ENCODE measurements at places on chromosomes 11 and 22. TPM values are rescaled to one million over a fixed set of nuclear protein-coding genes. Genes with fewer than 3 reads are reported as not detected.

GRCh38 chr11:1202776-1203504 lies 19.9 kb upstream of the MUC5B start:
- DNase-seq: no peak

DNA sequence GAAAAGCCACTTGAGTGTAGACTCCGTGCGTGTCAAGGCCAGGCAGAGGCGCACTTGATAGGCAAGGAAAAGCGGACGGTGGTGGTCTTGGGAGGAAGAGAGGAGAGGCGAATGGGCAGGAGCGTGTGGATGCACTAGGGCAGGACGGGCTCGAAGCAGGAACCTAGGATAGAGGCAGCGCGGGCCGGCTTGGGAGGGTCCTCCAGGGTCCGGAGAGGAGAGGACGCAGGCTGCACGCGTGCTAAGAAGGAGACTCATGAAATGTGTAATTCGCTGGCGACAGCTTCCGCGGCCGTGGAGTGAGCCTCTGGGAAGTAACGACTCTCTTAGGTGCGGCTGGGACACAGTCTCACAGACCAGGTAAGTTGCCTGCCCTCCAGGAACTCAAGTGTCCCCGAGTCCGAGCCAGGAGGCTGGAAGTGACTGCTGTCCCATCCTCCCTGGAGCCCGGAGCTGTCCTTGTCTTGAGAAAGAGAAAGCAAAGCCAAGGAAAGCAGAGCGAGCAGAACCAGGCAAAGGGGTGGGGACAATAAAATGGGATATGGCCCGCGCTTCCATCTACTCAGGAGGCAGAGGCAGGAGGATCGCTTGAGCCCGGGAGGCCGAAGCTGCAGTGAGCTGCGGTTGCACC lies 874 bp upstream of the IL17RA start:
- no peak for DNase-seq

GRCh38 chr11:86666193-86666592 lies 6.2 kb downstream of the ME3 start:
- peak; percentile 87 for DNase-seq

- no peak for DNase-seq
Measured at GRCh38 chr11:44659641-44660040, 67.1 kb upstream of the TSPAN18 start.

- peak; percentile 41 for DNase-seq
Measured at GRCh38 chr11:121452609-121453150, at the start of gene SORL1-AS1. SORL1-AS1 (minus strand) TSS chr11:121452967.

DNA sequence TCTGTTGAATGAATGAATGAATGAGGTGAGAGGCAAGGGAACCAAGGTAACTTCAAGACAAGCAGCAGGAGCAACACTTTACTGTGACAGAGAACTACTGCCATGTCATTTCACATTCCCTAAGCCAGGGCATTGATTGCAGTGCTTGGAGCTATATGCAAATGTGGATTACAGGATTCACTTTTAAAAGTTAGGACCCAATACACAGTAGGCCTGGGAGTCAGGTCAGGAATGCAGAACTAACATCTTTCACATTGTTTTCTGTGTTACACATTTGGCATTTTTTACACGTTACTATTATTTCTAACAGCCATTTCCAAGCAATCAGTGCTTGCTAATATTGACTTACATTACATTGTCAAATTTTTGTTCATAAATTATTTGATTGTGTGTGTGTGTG lies 26.2 kb upstream of the ME3 start:
- no peak for DNase-seq

- DNase-seq: no peak
Measured at GRCh38 chr22:31957970-31958594, 13.7 kb downstream of the YWHAH start.

The CNTN5 gene
- total RNA-seq: not detected

The SYT12 gene
- 2.0 TPM for total RNA-seq

The KRTAP5-11 gene
- not detected for total RNA-seq

The OR52N4 gene
- not detected for total RNA-seq

The TNNI2 gene
- total RNA-seq: not detected

Measured in bronchial epithelial cell (primary cell).